ENCODE measurements at places on chromosomes 1 and 21.

DNA sequence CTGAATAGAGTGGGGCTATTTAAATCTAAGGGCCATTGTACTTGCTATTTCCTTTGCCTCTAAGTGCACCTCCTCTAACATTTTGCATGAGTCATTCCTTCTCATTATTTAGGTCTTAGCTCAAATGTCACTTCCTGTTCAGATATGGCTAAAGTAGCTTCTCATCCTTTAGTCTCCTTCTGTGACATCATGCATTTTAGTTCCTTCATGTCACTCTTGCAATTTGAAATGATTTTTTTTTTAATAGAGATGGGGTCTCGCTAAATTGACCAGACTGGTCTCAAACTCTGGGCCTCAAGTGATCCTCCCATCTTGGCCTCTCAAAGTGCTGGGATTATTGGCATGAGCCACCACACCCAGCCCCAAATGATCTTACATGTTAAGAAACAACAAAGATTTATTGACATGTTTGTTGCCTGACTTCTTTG, 6.6 kb downstream of the TBX19 start:
- no peak for DNase-seq

- DNase-seq = no peak
Observed at GRCh38 chr1:186042230-186042629, 308.0 kb downstream of the HMCN1 start.

- no peak for DNase-seq
Observed at GRCh38 chr1:30120245-30121000, 603.0 kb downstream of the MATN1 start.

GRCh38 chr1:20640183-20640597, 6.9 kb downstream of the PINK1 start:
- DNase-seq = peak; percentile 1

GRCh38 chr1:21007876-21008275, 168.8 kb downstream of the EIF4G3 start:
- DNase-seq = no peak

GRCh38 chr1:197614916-197615692, 160.2 kb downstream of the DENND1B start:
- no peak for DNase-seq

- DNase-seq = no peak
Observed at GRCh38 chr1:2473198-2473597, 2.9 kb upstream of the PLCH2 start.

DNA sequence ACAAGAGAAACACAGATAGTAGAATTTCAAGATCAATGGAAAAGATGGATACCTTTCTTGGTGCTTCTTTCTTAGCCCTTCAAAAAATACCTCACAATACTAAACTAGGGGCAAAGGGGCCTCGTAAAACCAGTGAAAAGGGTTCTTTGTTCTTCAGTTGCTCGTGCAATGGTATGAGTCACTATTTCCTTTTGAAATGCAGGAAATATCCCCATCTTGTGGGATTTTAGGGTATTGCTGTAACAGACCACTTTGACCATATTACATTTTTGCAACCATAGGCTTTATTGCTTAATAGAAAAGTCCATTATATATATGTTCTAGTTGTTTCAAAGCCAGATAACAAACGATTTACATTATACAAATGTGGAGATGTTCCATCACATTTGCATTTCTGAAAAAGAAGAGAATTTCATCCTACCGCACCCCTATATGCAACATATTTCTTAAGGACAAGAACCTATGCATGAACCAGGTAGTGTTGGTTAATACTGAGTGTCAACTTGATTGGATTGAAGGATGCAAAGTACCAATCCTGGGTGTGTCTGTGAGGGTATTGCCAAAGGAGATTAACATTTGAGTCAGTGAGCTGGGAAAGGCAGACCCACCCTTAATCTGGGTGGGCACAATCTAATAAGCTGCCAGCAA, 88.6 kb upstream of the PKN2 start:
- DNase-seq = peak; percentile 8

DNA sequence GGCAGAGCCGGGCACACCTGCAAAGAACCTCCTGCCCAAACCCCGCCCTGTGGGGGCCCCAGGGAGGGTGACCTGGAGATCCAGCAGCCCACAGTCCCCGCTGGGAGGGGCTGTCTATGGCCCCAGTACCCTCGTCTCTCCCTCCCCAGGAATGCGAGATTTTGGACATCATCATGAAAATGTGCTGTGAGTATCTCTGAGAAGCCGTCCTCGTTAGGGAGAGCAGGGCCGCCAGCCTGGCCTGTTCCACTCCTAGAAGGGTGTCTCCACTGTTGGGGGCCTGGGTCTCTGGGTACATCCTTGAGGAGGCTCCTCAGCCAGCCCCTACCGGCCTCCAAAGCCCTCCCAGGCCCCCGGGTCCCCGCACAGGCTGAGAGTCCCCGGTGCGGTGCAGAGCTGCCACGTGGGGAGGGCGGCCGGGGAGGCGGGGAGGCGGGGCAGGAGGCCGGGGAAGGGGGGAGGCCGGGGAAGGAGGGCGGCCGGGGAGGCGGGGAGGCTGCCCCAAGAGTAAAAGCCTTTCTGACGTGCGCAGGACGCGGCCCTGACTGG, 18.7 kb downstream of the COL6A1 start:
- DNase-seq = no peak

DNA sequence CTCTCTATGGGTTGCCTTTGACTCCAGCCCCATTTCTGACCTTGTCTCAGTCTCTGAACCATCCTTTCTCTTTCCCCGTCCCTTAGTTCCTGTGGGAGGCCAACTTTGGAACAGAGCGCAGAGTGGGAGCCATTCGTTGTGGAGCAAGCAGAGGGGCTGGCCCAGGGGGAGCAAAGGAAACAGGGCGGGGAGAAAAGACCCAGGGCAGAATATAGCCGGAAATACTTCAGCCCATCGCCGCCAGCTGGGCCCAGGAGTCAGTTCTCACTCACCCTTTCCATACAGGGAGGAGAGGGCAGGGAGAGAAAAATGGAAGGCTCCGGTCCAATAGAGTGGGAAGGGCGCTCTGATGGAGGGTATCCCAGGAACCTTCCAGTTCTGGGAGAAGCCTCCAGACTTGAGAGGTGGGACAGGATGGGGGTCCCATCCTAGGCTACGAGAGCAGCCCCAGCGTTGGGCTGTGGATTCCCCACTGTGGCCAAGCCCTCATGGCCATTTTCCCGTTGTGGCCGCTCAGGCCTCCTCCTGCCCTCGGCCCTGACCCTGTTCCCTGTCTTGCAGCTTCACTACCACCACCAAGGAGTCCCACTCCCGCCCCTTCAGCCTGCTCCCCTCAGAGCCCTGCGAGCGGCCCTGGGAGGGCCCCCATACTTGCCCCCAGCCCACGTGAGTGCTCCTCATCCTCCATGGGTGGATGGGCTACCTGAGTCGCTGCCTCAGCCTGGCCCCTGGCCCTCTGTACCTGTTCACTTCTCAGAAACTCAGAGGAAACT, 10.9 kb downstream of the PEAR1 start:
- DNase-seq = no peak

DNA sequence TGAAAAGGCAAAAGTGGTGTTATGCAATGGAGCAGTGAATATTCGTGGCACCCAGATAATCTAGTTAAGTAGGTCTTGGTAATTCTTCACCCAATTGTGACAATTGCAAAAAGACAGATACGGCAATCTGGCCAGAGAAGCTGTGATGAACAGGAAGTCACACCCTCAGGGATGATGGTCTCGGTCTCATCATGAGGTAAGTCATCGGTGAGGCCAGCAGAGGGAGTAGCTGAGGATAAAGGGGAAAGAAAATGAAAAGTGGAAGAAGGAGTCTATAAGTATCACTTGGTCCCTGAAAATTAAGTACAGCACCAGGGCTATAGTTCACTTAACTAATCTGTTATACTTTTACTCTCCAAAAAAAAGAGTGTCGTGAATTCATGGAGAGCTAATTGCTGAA, 258.8 kb upstream of the NCAM2 start:
- no peak for DNase-seq

GRCh38 chr1:42777852-42778251, 6.9 kb upstream of the TMEM269 start:
- no peak for DNase-seq

GRCh38 chr21:30349572-30349971, 1.2 kb upstream of the KRTAP23-1 start:
- no peak for DNase-seq

DNA sequence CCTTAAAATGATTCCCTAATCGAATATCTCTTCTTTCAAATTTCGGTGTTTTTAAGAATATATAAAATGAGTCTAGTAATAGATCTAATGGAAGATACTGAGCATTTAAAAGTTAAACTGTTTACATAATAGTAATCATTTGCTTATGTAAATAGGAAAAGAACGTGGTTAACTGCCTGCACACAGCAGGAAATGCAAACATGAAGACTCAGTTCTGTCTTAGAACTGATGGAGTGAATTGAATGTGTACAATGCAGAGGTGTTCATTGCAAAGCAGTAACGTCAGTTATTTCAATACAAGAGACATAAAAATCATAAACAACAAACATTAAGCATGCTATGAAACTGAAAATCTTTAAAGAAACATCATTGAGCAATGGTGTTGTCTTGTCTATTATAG, 359.4 kb upstream of the ADAMTS5 start:
- DNase-seq = no peak

- DNase-seq = no peak
Observed at GRCh38 chr1:114229368-114229767, 75.7 kb upstream of the SYT6 start.

GRCh38 chr1:219067350-219067712, 106.3 kb upstream of the LYPLAL1 start:
- DNase-seq = no peak

- DNase-seq = no peak
Observed at GRCh38 chr1:205493241-205494085, 11.0 kb upstream of the CDK18 start.

DNA sequence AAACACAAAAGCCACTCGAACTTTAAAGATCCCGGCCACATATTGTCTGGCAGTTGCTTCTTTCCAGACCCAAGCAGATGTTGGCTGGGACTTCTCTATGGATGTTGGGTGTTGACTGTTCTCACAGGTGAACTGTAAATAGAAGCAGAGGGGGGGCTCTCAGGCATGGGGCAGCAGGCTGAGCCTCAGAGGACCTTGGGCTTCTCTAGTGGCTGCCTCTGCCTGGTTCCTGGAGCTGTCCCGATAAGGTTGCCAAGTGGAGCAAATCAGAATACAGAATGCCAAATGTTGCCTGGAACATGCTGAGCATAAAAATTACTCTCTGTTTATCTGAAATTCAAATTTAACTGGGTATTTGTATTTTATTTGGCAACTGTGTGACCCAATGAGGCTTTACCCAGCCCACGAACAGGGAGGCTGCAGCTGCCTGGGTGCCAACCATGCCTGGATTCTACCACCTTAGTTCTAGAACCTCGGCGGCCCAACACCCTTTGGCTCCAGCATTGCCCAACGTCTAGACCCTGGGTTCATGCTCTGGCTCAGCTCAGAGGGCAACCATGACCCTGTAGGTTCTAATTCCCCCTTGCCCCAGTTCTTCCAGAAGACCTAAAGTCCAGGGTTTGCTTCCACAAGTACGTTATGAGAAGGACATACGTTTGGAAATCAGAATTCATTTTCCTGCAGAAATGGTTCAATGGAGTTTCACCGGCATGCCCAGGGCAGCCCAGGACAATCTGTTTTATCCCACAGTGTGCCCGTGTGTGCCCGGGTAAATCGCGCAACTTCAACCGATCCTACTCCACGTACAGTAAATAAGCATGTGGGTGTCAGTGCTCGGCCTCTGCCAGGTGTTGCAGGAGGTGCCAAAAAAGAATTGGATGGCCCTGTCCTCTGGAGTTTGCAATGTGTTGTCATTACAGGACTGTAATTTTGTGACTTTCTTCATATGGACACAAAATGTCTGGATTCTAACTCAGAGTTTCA, 5.4 kb upstream of the SLC45A1 start:
- no peak for DNase-seq

- DNase-seq = no peak
Observed at GRCh38 chr1:95039360-95040031, 33.3 kb downstream of the ALG14 start.

DNA sequence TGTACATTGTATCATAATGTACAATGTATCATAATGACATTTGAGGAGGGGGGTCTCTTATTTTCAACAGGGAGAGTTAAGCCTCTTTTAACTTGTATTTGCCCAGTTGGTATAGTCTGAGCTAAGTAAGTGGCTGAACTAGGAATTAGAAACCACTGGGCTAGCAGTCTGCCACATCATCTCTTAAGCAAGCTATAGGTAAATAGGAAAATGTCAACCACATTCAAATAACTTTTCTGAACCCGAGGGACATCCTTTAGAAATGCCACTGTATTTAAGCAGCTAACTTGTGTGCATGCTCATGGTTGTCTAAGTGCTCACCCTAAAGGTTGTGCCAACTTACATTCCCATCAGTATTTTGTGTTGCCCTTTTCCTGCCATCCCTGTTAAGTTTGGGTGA, 35.5 kb upstream of the ASB17 start:
- no peak for DNase-seq

GRCh38 chr1:145845144-145845513, 301 bp upstream of the NUDT17 start:
- DNase-seq = no peak

DNA sequence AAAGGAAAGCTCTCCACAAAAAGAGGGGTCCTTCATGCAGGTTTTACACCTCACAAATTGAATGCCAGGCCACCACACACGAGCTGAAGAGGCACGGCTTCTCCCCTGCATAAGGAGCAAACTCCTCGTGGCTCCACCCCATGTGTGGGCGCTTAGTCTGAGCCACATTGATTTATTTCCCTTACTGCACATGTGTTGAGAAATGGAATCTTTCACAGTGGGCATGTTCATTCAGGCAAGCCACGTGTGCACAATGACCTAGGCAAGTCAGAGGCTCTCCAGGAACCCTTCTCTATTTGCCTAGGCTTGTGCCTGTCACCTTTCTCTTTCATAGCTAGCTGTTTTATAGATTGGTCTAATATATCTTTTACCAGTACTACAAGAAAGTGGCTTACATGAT, 120.5 kb downstream of the LTN1 start:
- no peak for DNase-seq

- no peak for DNase-seq
Observed at GRCh38 chr1:195472291-195472690, 1135.9 kb downstream of the KCNT2 start.

GRCh38 chr1:183710333-183710732, 57.2 kb upstream of the APOBEC4 start:
- no peak for DNase-seq

Data from SHP77 treated with DMSO at 0.1 percent for 48 hours (cell line).